ENCODE measurements at places on chromosomes 11 and 22.

- DNase-seq: no peak
These were observed 2.7 kb downstream of the CDC42BPG start for GRCh38 chr11:64841592-64842365.

DNA sequence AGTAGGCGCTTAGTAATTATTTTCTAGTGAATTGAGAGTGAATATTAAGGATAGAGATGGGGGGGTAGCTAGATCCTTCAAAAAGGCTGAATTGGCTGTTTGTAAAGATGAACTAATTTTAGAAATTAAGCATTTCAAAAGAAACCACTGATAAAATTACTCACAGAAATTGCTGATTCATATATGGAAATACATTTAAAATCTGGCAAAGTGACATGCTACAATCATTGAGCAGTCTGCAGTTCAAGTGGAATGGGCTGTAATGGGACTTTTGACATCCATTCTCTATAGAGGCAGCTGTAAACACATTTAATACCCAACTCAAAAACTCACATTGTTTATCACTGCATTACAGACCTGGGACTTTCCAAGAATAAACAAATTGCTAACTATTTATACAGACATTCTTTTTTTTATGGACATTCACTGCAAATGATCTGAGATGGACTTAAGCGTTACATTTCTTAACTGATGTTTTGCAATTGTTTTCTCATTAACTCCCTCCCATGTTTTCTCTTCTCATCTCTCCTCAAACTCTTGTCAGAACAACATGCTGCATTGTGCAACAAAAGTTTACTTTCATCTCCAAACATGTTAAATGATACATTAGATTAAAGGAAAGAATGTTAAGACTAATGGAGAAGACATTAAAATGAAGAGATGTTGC, 42.1 kb upstream of the MMP7 start:
- no peak for DNase-seq

- no peak for DNase-seq
These were observed 23.0 kb downstream of the RNF121 start for GRCh38 chr11:71951741-71952310.

GRCh38 chr11:36356201-36356600, 60.1 kb downstream of the PRR5L start:
- no peak for DNase-seq

- no peak for DNase-seq
These were observed 8.4 kb upstream of the SLC22A8 start for GRCh38 chr11:63023841-63024648.

GRCh38 chr22:47331750-47332149, 569.3 kb downstream of the TBC1D22A start:
- no peak for DNase-seq

- DNase-seq: no peak
These were observed 2.9 kb upstream of the FBLN1 start for GRCh38 chr22:45499746-45500145.

DNA sequence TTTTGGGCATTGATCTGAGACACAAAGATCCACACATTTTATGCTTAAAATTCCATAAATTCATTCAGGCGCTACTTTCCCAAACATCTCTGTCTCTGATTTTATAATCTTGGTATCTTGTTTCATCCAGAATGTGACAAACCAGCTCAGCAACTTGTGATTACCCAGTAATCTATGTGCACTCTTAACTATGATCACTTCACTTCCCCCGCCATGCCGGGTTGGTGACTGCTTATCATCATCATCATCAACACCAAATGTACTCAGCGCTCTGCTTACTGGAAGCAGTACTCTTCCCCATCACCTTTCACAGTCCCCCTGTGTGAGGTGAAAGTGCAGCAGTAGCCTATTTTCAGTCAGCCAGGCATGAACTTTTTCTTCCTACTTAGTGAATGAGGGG, 15.2 kb upstream of the MMP7 start:
- DNase-seq: no peak

GRCh38 chr11:44301564-44302271, 8.2 kb downstream of the ALX4 start:
- no peak for DNase-seq

GRCh38 chr11:36116161-36116560, 172.3 kb downstream of the LDLRAD3 start:
- DNase-seq: no peak

DNA sequence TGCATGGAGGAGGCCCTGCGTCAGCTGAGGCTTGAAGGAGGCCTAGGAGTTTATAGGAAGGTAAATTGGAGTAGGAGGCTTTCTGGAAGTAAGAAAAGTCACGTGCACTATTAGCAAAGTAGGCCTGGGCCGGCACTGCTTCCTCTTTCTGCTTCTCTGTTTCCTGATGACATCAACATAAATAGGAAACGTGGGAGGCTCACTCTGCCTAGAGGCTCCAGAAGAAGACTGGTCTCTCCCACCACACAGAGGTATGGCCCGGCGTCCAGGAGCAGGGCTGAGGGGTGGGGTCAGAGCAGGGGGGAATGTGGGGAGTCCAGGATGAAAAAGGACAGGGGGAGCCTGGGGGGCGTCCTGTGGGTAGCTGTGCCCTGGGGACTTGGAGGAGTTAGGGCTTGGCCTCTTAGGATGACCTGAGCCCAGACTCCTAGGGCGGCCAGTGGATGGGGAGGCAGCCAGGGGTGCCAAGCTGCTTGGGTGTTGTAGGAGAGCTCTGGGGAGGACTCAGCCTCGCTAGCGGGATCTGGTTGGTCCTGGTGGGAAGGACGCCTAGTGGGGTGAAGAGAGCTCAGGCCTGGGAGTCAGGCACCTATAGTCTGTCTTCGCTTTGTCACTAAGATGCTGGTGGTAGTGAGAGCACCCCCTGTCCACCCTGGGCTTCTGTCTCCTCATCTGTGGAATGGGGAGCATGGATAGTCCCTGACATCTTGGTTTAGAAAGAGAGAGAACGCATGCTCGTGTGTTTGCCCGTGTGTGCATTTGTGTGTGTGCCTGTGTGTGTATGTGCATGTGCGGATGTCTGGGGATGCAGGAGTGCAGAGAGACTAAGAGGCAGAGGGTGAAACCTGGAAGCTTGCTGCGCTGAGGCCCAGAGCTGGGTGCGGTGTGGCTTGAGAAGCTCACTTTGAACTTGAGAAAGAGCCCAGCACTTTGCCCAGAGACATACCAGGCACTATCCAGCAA, at the start of gene CSF2RB:
TSS of gene CSF2RB (plus strand) at position 202 of the 963 bp plus-strand sequence. CDS start 8,580 bp downstream, outside the sequence.
- no peak for DNase-seq

- DNase-seq: no peak
These were observed 16.8 kb upstream of the TSPAN18 start for GRCh38 chr11:44709966-44710365.

DNA sequence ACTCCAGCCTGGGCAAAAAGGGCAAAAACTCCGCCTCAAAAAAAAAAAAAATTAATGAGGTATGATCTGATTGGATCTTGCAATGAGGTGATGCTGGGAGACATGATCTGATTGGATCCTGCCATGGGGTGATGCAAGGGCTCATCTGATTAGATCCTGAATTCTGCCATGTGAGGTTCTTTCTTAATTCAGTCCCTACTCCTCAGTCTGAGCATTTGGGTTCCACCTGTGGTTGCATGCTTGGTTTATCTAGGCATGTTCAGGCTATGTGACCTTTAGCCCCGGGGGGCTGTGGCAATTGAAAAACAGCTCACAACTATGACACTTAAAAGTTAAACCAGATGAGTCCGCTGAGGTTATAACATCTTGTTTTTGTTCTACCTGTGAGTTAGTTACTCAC, 4.8 kb upstream of the TRIM6 start:
- DNase-seq: no peak

- no peak for DNase-seq
These were observed 53.4 kb downstream of the P4HA3 start for GRCh38 chr11:74257959-74258553.

DNA sequence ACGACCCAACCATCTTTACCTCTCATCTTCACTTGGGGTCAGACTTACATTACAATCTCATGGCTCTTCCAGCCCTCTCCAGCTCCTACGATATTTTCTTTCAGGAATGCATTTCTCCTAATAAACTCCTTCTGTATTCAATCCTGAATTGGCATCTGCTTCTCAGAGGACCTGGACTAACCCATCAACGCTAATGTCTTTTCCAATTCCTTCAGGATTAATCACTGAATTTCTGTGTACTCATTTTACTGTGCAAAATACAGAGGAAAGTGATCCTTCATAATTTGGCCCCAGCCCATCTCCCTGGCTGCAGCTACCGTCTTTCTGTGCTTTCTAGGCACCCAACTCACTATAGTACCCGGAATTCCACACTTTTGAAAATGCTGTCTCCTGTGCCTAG, 239.2 kb downstream of the METTL15 start:
- no peak for DNase-seq

DNA sequence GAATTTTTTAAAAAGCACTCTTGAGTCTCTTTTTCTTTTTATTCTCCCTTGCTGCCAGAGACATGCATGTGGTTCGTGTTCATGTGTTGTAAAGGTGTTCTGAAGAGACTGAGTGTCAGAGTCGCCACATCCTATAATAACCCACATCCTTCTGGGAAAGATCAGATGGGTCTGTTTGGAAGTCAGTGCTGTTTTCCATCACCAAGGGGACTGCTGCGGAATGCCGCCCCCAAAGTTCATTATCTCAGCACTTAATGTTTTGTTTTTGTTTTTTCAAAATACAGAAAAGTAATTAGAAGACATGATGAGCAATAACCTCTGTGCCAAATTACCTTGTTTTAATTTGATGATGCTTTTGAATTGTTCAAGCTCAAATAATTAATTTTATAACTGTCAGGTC, 56.9 kb upstream of the EIF3M start:
- no peak for DNase-seq

DNA sequence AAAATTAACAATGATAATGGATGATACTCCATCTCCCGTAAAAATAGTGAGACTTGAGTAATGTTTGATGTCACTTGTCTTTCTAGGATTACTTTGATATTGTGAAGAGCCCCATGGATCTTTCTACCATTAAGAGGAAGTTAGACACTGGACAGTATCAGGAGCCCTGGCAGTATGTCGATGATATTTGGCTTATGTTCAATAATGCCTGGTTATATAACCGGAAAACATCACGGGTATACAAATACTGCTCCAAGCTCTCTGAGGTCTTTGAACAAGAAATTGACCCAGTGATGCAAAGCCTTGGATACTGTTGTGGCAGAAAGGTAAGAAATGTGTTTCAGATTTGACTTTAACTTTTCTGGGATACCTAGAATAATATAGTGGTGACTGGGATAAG, 48.0 kb upstream of the L3MBTL2 start:
- no peak for DNase-seq

- no peak for DNase-seq
These were observed 49.3 kb upstream of the PARVG start for GRCh38 chr22:44131412-44131811.

- DNase-seq: no peak
These were observed 3.8 kb upstream of the MPPED1 start for GRCh38 chr22:43408009-43408408.

GRCh38 chr11:110691926-110692325, 20.3 kb downstream of the ARHGAP20 start:
- no peak for DNase-seq

DNA sequence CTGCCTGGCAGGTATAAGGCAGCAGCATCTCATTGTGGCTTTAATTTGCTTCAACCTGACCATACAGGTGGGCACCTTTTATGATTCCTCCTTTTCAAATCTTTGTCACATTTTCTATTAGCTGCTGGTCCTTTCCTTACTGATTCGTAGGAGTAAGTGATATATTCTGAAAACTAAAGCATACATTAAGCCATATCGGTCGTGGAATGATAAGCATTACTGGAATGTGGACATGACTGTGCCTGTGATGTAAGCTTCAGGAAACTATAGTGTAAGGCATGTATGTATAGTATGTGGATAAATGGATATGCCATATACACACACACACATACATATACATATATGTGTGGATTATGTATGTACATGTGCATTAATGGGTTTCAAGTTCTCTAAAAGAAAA, 20.8 kb downstream of the YPEL1 start:
- no peak for DNase-seq

GRCh38 chr11:112999520-112999919, 38.3 kb downstream of the NCAM1 start:
- DNase-seq: peak; percentile 61

DNA sequence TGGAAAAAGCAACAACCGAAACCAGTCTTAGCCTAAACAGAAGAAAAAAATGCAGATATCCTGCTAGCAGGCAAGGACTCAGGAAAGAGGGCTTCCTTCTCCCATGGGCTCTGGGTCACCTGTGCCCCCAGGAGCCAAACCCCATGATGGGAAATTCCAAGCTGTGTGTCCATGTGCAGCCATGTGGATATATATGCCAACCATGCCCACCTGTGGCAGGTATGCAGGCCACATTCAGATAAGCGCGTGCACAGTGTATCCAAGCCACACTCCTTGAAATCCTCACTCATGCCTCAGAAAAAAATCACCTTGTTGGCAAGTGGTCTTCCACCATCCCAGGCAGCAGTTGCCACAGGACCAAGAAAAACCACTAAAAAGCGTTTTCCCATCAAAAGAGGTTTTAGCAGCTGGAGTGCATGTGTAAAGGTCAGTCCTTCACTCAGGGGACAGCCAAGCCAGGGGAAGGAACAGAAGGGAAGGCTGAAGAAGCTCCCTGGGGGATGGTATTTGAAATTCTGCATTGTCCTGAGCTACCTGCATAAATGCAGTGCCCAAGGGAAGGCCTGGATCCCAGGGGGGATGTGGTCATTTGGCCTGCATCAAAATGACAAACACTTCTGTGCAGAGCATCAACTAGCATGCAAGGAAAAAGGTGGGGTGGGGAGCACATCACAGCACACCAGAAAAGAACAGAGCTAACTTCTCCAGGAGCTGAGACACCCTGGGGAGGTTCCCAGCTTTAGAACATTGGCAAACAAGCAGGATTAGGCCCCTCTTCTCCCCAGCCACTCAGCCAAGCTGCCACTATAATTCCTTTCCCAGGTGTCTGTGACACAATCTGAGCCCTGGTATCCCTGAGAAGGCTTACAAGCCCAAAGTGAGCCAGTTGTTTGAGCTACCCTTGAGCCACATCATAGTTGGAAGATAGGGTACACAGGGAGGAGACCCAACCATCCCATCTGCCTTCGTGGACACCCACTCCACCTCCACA, 76.2 kb downstream of the GALNT18 start:
- DNase-seq: no peak

GRCh38 chr11:12411806-12412727, 34.7 kb downstream of the PARVA start:
- DNase-seq: peak; percentile 24

DNA sequence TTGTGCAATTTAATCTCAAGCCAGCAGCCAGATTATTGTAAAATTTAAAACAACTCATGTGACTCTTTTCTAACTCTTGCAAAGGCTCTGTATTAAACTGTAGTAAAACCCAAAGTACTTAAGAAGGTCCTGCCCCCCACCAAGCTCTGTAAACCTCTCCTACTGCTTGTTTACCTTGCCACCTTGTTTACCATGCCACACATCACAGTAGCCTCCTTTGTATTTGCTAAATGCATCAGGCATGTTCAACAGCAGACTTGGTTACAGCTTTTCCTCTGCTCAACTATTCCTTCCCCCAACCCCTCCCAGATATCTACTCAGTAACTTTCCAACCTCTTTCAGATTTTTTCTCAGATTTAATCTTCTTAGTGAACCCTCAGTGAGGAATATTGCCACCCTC, 861.6 kb downstream of the METTL15 start:
- no peak for DNase-seq

- no peak for DNase-seq
These were observed 284.7 kb downstream of the ST3GAL4 start for GRCh38 chr11:126640186-126640585.

Data from NCI-H2081 treated with DMSO at 0.1 percent for 48 hours (cell line).